ENCODE measurements at places on chromosomes 6 and 20. TPM values are rescaled to one million over a fixed set of nuclear protein-coding genes. Genes with fewer than 3 reads are reported as not detected.

The PACSIN1 gene
- not detected for total RNA-seq

The GLP1R gene
- not detected for total RNA-seq

The SLC39A7 gene
- 126 TPM for total RNA-seq

The RBM24 gene
- 3.3 TPM for total RNA-seq

The ITPR3 gene
- total RNA-seq = 54.4 TPM

The LY6G6D gene
- not detected for total RNA-seq

The PNPLA1 gene
- not detected for total RNA-seq

The COL9A1 gene
- not detected for total RNA-seq
